Urinary bladder (tissue), 4 donors: ENCODE measurements at places on chromosomes 7 and 10.

GRCh38 chr7:29948587-29948986 lies 41.0 kb downstream of the SCRN1 start:
- DNase-seq, result no peak

DNA sequence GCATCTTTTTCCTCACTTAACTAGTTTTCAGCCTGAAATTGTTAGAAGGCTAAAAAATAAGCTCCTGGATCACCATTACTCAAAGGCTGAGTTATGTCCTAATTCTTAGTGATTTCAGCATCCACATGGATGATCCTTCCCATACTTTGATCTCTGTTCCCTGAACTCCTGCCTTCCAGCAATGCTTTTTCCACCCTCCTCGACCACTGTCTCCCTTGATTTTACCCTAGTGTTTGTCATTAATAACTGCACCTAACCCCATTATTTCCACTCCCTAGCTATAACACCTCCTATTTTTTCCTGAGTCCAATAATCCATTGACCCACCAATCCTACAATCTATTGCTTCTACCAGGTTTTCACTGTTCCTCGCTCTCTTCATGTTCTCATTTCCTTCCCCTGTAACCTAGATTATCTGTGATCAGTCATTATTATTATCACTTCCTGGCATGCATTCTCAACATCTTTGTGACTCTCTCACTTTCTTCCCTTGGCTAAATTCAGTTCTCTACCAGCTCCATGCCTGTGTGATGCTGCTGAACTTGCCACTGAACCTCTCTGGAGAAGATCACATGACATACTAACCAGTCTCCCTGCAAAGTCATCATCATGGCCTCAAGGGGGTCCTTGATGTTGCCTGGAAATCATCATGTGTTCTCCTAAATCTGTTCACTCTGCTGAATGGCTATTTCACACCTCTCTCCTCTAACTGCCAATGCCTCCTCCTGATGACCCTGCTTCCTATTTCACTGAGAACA lies 6.5 kb upstream of the CALU start:
- DNase-seq, result no peak

DNA sequence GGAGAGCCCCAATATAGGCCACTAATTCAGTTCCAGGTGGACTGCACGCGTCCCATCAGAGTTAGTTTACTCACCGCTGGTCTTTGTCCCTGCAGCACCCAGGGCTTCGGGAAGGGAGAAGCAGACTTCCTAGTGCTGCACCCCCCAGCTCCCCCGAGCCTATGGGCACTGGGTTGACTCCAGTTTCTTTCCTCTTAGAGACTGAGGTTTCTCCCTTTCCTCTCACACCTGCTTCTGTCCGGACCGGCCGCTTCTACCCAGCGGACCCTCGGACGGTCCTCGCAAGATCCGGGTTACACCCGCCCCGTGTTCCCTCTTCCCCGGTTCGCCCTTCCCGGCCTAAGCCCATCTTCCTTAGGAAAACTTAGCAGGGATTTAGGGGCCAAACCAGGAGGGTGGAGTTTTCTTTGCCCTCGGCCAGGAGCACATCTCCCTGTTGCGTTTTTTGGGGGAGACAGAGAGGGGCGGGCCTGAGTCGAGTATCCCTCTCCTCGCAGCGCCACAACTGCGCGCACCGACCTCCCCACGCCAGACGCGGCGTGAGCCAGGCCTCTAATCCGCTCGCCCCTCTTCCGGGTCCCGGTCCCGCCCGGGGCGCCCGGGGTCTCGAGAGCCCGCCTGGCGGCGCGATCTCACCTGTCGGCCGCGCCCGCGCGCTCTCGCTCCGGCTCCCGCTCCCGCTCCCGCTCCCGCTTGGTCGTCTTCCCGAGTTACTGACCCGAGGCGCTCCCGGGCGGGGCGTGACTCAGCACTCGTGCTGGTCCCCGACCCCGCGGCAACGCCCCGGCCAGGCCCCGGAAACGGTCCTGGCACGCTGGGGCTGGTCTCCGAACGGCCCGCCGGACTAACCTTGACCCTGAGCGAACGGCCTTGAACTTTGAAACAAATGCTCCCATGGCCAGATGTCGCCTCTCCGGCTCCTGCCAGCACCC lies at the start of gene AIFM2:
Gene AIFM2, minus strand, starts transcription at position 728 of the 932 bp plus-strand sequence. CDS start 8,741 bp downstream, outside the sequence.
- DNase-seq, result no peak

- DNase-seq, result no peak
Observed at GRCh38 chr10:14397066-14397465, 66.3 kb upstream of the FRMD4A start.

DNA sequence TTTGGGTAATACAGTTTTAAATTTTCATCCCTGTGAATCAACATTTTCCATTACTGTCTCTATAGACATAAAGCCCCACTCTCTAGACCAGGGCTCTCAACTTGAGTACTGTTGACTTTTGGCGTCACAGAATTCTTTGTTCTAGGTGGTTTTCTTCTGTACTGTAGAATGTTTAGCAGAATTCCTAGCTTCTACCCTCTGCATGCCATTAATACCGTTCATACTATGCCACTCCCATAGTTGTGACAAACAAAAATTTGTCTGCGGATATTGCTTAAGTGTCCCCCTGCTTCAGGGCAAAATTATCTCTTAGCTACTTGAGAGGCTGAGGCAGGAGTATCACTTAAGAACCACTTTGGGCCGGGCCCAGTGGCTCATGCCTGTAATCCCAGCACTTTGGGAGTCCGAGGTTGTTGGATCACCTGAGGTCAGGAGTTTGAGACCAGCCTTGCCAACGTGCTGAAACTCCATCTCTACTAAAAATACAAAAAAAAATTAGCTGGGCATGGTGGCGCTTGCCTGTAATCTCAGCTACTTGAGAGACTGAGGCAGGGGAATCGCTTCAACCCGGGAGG lies 57.3 kb upstream of the NRG3 start:
- DNase-seq, result no peak

GRCh38 chr7:101686030-101686429 lies 56.9 kb upstream of the MYL10 start:
- no peak for DNase-seq

DNA sequence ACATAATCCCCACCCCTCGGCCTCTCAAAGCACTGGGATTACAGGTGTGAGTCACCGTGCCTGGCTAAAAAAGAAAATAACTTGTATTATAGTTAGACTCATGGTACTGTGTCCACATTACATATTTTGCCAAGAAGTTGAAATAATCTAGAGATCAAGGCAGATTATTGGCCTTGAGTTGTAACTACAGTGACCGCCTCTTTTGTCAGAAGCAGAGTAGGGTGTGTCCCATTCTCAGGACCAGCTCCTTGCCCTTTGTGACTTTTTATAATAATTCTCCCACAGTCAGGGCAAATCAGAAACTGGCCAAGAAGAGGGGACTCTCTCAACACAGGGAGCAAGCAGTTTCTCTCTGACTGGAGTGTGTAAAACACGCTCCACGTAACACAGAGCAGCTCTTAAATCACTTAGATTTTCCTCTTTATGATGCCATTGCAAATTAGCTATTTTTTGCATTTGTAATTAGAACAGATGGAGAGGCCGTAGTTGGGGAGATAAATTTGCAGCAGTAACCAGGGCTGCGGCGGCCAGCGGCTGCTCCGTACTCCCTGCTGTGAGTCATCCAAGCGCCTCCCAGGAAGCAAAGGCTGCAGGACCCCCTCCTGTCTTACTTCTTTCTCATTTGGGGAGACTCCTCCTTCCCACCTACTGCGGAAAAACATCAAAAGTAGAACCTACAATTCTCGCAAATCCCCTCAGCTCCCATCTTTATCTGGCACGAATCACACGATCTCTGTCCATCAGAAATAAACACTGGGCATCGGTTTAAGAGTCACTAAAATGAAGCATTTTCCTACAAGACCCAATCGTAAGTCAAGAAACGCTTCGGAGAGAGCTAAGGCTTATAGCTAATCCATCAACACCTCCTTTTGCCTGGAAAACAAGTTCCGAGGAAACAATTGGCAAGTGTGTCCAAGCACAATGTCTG lies 32.1 kb upstream of the MSRB2 start:
- no peak for DNase-seq

DNA sequence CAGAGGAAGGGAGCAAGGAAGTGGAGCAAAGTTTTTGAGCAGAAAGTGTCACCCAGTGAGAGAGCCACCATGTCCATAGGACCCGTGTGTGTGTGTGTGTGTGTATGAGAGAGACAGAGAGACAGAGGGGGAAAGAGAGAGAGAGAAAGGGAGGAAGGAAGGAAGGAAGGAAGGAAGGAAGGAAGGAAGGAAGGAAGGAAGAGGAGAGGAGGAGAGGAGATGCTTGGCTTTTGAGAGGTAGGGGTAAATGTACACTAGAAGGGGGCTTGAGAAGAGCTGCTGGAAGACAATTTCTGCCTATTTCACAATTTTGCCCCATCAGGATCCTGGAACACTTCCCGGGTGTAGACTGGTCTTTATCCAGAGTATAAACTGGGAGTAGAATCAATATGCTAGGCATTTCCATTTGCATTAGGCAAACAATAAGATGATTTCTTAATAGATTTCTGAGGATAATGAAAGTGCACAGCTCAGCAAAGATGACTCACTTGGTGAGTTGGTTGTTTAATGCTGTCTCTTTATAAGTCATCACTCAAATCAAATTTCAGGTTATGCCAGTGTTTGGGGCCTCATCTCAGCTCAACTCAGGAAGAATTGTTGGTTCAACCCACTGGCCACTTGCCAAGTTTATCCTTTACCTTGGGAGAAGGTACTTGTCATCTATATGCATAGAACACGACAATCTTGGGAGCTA lies 70.0 kb upstream of the FAM13C start:
- no peak for DNase-seq

DNA sequence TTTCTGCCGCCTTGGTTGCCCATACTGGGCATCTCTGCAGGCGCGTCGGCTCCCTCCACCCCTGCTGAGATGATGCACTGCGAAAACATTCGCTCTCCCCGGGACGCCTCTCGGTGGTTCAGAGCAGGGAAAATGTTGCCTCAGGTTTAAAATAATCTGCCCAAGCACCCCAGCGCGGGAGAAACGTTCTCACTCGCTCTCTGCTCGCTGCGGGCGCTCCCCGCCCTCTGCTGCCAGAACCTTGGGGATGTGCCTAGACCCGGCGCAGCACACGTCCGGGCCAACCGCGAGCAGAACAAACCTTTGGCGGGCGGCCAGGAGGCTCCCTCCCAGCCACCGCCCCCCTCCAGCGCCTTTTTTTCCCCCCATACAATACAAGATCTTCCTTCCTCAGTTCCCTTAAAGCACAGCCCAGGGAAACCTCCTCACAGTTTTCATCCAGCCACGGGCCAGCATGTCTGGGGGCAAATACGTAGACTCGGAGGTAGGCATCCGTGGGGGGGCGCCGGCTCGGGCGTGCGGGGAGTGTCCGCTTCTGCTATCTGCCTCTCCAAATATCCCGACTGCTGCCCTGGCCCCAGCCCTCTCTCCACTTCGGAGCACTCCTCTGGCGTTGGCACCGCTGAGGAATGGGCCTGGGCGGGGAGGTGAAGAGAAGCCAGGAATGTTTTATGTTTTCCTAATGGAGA lies at the start of gene CAV1:
Gene CAV1, plus strand, starts transcription at position 428 of the 689 bp plus-strand sequence. Its CDS starts 27 bp downstream, at position 455.
- peak; percentile 37 for DNase-seq

GRCh38 chr10:121796342-121796741 lies 131.5 kb downstream of the ATE1 start:
- DNase-seq, result no peak

GRCh38 chr7:127702052-127702652 lies 50.2 kb downstream of the SND1 start:
- no peak for DNase-seq

DNA sequence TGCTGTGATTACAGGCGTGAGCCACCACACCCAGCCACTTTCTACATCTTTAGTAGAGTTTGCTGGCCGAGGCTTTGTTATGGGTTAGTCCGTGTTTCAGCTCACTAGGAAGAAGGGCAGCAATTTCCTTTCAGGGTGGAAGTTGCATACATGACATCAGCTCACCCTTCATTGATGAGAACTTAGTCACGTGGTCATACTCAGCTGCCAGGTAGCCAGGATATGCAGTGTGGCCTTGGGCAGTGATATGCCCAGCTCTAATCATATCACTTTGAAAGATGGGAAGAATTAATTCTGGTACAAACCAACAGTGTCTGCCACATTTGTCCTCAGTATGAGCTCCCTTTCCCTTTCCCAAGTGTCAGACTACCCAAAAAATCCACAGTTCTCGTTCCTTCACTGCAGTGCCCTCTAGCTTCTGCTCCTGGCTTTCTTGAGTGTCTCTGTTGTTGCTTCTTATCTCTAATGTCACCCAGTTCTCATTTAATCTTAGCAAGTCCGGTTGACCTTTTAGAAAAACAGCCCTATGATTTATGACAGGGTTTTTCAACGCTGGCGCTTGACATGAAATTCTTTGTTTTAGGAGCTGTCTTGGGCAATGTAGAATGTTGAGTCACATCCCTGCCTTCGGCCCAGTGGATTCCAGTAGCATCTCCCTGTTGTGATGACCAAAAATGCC lies 108.7 kb upstream of the ITGB1 start:
- no peak for DNase-seq

DNA sequence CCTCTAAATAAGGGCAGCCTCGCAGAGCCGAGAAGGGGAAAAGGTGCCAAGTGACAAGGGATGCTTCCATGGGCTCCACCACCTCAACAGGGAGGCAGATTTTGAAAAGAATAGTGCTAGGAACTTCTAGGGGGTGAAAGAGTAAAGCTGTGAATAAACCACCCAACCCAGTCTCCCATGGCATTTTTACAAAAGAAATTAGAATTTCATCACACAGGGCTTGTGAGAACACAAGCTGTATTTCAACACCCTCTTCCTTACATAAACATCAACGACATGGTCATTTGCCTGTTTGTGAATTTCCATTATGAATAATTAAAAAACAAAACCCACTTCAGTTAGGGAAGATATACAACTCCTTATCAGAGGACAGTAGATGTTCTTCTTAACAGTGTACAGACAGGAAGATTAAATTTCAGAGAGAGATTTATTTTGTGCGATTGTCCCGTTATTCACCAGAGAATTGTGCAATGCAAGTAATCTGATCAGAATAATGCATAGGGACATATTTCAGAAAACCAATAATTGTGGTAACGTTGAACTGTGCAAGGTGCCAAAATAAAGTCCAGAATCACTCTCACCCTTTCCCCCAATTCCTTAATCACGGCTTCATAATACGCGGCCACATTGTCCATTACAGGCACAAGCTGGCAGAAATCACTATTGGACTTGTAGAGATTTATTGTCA lies 207.8 kb upstream of the MGMT start:
- no peak for DNase-seq

DNA sequence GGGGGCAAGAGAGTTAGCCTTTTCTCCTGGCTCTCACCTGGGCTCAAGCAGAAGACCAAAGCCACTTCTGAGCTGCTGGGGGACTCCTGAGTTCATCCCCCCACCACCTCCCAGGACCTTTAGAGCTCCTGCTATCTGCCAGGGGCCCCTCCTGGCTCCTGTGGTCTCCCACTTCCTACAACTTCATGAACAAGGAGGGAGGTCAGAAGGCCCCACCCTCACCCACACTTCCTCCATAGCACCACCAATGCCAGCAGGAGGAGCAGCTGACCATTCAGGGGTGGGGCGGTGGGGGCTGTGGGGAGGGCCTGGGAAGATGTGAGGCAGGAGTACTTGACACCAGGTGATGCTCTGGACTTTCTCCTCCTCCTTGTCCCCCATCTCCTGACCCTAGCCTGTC lies 32.6 kb upstream of the ADCYAP1R1 start:
- DNase-seq, result no peak

DNA sequence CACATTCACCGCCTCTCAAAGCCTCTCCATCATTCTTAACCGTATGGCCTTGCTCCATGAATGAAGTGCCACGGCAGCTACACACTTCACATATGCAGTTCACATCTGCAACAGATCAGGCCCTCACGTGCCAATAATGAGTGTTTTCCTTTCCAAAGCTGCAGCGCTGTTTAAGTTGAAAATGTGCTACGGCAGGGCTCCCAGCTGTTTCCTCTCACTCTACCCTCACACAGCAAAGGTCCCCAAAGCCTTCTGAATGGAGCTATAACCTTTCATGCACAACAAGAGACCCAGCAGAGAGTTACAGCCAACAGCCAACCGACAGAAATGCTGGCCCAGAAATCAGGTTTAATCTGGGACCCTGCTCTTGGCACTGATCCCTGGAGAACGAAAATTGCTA lies 236.1 kb downstream of the ELMO1 start:
- DNase-seq, result no peak
